ENCODE measurements at places on chromosomes 13 and 19.
A peak's percentile ranks its signal among the peaks of the same experiment; 100 is the strongest.

DNA sequence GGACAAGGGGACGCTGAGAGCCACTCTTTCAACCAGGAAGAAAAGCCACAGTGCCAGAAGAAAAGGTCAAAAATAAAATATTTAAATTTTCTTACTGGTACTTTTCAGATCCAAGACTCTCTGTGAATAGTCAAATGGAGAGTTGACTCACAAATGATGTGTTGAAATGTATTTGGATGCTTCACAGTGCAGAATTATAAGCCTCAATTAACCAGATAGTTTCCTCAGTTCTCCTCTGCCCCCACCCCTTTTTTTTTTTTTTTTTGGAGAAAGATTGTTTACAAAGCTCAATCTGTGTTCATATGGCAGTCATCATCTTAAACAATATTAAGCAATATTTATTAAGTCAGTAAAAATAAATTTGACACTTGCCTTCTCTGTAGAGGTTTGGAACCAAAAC is 470.8 kb downstream of the FGF9 start:
- DNase-seq = no peak

GRCh38 chr19:47820410-47820809 is 1.3 kb upstream of the CRX start:
- DNase-seq = no peak

GRCh38 chr13:111531505-111531904 is 211.1 kb downstream of the TEX29 start:
- peak; percentile 29 for DNase-seq

DNA sequence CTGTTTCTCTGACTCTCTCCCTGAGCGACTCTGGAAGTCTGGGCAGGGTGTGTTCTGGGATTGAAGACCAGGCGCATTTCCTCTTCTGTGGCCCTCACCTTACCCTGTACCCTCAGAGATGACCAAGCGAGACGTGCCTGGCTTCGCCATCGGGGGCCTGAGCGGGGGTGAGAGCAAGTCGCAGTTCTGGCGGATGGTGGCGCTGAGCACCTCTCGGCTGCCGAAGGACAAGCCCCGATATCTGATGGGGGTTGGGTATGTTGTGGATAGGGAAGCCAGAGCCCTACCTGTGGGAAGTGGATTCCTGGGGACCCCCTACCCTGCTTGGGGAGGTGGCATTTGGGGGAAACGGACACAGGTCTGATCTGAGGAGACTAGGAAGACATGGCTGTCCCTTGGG is 5.8 kb upstream of the DNM2 start:
- DNase-seq = no peak

DNA sequence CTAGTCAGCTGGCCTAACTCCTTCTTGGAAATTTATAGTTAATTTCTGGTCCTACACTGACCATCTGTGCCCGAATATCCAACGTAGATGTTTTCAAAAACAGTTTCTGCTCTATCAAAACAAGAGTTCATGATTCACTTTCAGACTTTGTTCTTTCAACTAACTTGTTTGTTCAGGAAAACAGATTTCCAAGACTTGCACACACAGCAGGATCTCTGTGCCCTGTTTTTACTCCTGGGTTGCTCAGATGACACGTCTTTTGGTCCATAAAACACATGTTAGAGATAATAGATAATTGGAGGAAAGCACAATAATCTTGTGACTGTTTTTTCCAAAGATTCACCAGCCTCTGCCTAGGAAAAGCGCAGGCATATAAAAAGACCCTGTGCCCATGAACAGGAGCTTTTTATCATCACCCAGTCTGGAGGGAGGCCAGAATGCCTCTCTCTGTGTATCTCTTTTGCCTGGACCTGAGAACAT is 218.0 kb downstream of the IRS2 start:
- DNase-seq = no peak

Measured in NCI-H2107 (cell line).